ENCODE measurements at places on chromosomes 12 and 14.

- DNase-seq = no peak
These were observed 85.5 kb downstream of the ADGRD1 start for GRCh38 chr12:131038961-131039950.

DNA sequence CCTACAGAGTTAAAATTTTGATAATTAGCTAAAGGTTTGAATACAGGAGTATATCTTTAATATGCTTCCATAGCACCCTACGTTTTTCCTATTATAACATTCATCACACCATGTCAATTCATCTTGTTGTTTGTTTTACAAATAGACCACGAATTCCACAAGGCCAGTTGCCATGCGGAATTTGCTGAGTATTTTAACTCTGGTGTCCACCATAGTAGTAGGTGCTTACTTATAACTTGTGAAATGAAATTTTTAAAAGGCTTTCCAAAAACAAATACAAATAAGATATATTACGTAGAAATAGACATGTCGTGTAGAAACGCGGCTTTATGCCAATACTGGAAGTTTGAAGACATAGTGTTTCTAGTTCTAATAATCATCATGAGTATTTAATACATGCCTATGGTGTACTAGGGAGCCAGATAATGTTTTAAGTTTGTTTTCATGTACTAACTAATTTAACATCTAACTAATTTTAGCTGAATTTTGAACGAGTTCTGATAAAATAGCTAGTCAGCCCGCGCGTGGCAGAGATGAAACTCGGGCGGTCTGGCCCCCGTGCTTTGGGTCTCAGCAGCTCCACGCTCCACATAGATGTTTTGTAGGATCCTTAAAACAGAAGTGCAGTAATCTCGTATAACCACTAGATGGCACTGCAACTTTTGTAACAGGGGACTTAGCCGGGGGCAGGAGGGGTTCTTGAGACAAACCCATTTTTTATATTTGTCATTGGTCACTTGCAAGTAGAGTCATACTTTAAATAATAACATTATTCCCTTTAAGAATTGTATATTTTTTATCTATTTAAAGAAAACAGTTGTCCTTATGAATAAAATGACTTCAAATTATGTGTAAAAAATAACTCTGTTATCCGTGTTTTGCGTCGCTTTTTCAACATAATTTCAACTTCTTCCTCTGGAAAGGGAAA, 10.2 kb downstream of the CD69 start:
- DNase-seq = no peak

GRCh38 chr12:92400006-92400405, 254.4 kb upstream of the BTG1 start:
- DNase-seq = no peak

- no peak for DNase-seq
These were observed 80.5 kb upstream of the BTG1 start for GRCh38 chr12:92226071-92226661.

- no peak for DNase-seq
These were observed 344.4 kb upstream of the CCDC196 start for GRCh38 chr14:66141733-66142132.

- DNase-seq = no peak
These were observed 424.0 kb downstream of the RAD51B start for GRCh38 chr14:68243450-68244010.

DNA sequence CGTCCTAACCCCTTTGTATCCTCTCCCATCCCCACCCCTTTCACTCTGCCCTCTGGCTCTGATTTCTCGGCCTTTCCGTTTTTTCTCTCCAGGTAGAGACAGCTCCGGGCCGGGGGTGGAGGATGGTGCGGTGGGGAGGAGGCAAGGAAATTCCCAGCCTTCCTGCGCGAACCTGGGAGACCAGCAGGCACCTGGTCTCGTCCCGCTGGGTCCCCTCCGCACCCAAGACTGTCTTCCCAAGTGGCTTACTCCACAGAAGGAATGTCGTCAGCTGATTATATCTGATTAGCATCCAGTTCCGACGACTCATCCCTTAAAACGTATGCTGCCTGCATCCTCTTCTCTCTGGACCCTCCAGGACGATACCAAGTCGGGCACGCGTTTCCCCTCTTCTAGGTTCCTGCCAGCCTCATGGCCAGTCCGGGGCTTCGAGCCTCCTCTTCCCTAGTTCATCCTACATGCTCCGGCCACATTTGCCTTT, 42.2 kb upstream of the CAPRIN2 start:
- DNase-seq = no peak

- no peak for DNase-seq
These were observed 38.3 kb downstream of the YLPM1 start for GRCh38 chr14:74801396-74801795.

- DNase-seq = no peak
These were observed 693.4 kb downstream of the NOVA1 start for GRCh38 chr14:25904446-25904845.

- DNase-seq = no peak
These were observed 251.7 kb upstream of the TBX3 start for GRCh38 chr12:114935658-114936057.
